ENCODE measurements at places on chromosomes 16 and 17.

GRCh38 chr17:75396796-75397195 lies 8.7 kb downstream of the GRB2 start:
- no peak for DNase-seq

- DNase-seq, result no peak
These were observed 3.1 kb downstream of the SLC26A11 start for GRCh38 chr17:80223142-80223815.

DNA sequence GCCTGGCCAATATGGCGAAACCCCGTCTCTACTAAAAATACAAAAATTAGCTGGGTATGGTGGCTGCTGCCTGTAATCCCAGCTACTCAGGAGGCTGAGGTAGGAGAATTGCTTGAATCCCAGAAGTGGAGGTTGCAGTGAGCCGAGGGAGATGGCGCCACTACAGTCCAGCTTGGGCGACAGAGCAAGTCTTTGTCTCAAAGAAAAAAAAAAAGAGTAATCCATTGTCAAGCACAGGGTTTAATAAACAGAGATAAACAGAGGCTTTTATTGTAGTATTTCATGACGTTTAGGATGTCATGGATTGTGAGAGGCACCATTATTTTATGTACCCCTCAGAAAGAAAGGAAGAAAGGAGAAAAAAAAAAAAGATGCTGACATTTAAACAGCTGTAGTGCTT lies 75.2 kb upstream of the RNU2-1 start:
- DNase-seq, result no peak

DNA sequence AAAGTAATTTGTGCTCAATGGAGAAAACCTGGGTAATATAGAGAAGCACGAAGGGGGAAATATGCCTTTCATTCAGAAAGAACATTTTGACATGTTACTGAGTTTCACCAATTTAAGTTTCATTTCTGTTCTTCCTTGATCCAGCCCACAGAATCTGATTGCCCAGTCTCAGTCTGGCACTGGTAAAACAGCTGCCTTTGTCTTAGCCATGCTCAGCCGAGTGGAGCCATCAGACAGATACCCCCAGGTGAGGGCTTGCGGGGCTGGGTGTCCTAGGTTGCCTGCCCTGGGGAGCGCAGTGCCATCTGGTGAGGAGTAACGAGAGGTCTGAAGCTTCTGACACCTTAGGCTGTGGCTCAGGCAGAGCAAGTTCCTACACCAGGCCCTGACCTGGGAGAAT lies 17.7 kb downstream of the DDX19A start:
- no peak for DNase-seq

- DNase-seq, result no peak
These were observed 206.7 kb downstream of the SHISA9 start for GRCh38 chr16:13108126-13108525.

Data from LoVo (cell line).